ENCODE measurements at places on chromosomes 1 and 21.

GRCh38 chr21:19683492-19683891 lies 1279.9 kb upstream of the TMPRSS15 start:
- DNase-seq: no peak

GRCh38 chr1:55702064-55702463 lies 486.9 kb upstream of the USP24 start:
- DNase-seq: no peak

- no peak for DNase-seq
These were observed 1290.7 kb upstream of the ADGRL2 start for GRCh38 chr1:80509965-80510522.

- no peak for DNase-seq
These were observed 6.9 kb downstream of the SLC9A1 start for GRCh38 chr1:27147842-27148518.

DNA sequence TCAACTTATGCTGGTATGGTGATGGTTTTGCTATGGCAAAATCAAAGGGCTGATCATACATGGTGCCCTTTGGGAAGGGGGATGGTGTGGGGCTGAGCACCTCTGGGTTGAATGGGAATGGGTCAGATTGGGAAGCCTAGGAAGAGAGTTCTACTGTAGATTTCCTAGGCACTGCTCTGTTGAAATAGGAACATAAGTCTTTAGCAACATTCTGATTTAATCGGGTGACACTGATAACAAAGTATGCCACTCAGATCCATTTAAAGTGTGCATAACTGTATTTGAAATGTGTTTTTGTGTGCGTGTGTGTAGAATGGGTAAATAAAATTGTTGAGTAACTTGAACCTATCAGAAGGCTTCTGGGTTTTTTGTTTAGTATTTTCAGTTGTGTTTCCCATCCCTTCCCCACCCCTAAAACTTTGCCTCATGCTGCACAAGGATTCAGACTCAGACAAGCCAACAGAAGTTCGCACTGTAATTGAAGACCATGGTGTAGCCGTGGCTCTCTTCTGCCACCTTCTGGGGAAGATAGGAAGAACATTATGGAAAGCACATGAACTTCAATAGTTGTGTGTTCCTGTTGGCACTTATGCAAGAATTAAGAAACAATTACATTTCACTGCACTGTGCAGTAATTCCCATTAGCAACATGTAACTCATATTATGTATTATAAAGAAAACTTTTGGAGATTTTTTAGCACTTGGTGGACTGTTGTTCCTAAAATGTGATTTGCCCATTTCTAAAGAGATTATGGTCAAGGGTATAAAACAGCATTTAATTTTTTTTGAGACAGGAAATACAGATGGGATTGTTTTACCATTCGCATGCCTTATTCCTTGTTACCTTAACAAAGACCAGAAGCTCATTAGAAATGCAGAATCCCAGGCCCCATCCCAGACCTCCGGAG lies 10.9 kb upstream of the C4BPB start:
- DNase-seq: no peak

GRCh38 chr1:86753700-86754099 lies 49.3 kb downstream of the SH3GLB1 start:
- DNase-seq: no peak

GRCh38 chr1:205225901-205226765 lies 1.6 kb upstream of the TMCC2 start:
- no peak for DNase-seq

DNA sequence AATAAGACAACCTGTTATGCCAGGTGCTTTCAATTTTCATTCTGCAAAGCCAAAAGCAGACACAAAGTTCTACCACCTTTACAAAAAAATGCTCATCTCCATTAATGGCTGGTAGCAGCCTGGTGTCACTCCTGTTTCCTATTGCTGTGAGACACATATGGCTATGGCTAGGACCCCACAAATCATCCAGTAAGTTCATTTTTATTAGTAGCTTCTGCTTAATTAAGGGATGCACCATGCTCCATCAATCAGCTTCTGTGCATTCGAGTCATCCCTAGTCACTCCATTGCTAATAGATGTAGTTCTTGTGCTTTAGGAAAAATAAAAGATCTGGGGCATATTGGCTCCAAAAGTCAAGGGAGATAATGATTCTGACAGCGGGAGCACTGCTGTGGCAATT lies 257.2 kb downstream of the SPATA17 start:
- DNase-seq: no peak

DNA sequence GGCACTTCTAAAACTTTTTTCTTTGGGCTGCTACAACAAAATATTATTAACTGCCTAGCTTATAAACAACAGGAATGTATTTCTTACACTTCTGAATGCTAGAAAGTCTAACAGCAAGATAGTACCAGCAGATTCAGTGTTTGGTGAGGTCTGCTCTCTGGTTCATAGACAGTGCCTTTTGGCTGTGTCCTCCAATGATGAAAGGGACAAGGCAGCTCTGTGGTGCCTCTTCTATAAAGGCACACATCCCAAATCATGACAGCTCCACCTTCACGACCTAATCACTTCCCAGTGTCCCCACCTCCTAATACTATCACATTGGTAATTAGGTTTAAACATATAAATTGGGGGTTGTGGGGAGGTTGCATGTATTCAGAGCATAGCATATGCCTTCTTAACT lies 9.5 kb downstream of the CFH start:
- DNase-seq: no peak
